ENCODE measurements at places on chromosomes 13 and 19. TPM values are rescaled to one million over a fixed set of nuclear protein-coding genes. Genes with fewer than 3 reads are reported as not detected.

Gene POSTN
- total RNA-seq = not detected

DNA sequence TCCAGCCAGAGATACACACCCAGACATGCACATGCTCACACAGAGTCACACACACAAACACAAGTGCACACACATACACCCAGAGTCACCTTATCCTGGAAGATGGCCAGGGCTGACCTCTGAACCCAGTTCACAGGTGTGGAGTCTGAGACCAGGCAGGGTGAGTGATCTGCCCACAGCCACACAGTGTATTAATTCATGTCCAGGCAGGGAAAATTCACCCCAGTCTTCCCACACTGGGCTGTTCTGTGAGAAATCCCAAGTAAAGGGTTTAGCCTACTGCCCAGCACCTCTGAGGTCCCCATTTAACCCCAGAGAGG lies 2.0 kb downstream of the POU2F2 start:
- DNase-seq = no peak

GRCh38 chr13:92804346-92804745 lies 422.3 kb upstream of the GPC6 start:
- DNase-seq = no peak

DNA sequence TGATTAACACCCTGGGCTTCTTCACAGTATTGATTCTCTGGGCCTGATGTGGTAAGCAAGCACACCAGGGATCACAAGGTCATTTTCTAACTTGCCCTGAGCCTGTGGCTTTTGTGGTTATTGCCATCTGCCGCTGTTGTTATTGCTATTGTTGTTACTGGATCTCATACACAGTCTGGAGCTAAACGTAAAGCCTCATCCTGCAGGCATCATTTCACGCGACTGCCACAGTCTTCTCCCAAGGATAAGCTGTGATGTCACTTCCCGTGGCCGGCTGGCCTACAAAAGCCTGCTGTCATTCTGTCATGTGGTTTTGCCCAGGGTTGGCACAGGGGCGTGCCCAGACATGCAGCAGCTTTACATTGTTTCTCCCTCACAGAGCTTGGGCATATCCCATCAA lies 154.0 kb upstream of the GPR12 start:
- peak; percentile 53 for DNase-seq

DNA sequence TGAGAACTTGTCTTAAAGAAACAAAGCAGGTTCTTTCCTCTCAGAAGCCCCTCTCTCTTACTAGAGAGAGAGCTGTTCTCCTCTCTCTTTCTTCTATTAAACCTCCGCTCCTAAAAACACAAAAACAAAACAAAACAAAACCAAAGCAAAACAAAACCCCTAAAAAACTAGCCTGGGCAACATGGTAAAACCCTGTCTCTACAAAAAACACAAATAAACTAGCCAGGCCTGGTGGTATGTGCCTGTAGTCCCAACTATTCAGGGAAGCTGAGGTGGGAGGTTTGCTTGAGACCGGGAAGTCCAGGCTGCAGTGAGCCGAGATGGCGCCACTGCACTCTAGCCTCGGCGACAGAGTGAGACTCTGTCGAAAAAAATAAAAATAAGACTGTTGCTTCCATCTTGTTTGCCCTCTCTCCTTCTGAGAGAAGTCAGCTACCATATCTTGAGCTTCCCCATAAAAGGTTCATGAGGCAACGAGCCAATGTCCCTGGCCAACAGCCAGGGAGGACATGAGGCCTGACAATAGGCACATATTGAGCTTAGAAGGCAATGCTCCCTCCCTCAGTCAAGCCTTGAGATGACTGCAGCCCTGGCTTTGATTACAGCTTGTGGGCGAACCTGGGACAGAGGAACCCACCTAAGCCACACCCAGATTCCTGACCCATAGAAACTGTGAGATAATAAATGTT lies 17.5 kb upstream of the FLT3 start:
- peak; percentile 49 for DNase-seq

Gene RASA3
- 24.9 TPM for total RNA-seq

- no peak for DNase-seq
Measured at GRCh38 chr13:32378012-32378411, 49.9 kb downstream of the N4BP2L1 start.

- no peak for DNase-seq
Measured at GRCh38 chr13:98224557-98224956, 47.5 kb upstream of the RNF113B start.

Gene ZNF729
- not detected for total RNA-seq

DNA sequence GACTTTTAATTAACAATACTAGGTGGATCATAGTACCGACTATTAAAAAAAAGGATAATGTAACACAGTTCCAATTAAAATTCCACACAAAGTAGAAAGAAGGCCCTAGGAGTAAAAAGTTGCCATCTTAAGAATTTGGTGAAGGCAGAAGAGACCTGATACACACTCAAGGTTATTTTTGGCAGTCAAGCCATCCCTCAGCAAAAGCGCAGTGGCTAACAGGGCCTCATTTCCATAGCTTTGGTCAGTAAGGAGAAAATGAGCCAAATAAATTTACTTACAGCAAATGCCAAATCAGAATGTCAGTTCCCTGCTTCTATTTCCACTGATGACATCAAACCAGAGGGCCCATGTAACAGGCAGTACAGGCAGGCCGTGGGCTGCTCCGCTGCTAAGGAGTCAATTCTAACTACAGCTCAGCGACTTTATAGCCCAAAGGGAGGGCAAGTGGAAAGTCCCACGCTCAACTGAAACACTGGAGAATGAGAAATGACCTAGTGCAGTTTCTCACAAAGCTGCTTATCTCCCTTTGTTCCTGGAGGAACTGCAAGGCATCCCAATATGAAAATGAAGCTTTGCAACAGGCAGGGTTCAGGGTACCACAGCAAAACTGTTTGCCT lies 6.3 kb downstream of the ARGLU1 start:
- DNase-seq = no peak

Gene TMPRSS9
- total RNA-seq = 0.31 TPM

GRCh38 chr13:66887088-66887487 lies 343.0 kb downstream of the PCDH9 start:
- no peak for DNase-seq

Gene DCT
- not detected for total RNA-seq

DNA sequence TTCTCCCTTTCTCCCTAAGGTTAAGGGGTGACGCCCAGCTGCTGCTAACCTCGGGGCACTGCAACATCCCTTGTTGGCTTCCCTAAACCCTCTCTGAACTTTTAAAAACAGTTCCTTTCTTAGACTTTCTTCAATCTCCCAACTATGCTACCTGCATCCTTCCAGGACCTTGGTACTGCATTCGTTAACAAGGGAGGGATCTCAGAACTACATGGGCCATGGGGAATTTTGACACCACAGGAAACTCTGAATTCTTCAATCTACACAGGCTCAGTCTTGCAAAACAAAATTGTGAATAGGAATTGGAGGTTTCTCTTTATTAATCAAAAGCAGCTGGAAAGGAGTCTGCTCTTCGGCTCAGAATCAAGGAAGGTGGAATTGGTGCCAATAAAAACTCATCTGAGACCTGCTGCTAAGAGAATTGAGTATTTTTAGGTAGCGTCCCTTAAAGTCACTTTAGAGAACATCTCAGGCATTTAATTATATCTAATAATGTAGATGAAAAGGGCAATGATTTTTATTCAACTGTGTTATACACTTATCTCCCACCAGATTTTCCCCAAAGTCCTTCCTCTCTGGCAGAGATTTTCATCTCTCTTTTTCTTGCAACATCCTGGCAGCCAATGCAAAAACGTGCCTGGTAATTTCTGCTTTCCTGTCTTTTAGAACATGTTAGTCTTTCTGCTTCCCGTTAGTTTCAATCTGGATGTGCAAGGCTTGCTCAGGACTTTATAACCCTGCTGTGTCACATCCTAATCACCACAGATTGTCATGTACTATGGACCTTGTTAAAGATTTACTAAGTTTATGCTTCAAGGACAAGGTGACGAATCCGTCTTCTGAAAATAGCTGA lies 69.1 kb upstream of the SLC15A1 start:
- peak; percentile 39 for DNase-seq

DNA sequence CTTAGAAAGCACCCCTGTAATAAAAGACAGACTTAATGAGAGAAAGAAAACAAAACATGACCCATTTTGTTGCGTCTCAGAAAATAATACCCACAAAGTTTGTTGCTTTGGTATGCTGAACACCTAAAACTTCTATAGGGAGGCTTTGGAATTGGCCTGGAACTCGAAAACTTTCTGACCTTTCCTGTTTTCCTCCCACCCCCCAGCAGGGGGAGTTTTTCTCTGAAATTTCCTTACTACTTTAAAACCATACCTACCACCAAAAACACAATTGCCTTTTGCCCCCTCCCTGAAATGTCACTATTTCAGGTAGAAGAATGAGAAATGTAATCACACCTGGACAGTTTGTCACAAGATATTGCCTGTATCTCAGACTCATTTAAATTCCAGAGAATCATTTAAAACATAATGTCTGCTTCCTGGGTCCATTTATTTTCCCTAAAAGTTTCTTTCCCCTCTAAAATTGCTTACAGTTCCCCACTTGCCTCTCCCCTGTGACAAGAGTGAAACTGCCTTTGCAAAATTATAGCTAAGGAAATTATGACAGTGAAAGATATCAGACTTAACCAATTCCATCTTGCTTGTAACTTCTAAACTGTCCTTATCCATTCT lies 2700.2 kb downstream of the PCDH9 start:
- peak; percentile 23 for DNase-seq

DNA sequence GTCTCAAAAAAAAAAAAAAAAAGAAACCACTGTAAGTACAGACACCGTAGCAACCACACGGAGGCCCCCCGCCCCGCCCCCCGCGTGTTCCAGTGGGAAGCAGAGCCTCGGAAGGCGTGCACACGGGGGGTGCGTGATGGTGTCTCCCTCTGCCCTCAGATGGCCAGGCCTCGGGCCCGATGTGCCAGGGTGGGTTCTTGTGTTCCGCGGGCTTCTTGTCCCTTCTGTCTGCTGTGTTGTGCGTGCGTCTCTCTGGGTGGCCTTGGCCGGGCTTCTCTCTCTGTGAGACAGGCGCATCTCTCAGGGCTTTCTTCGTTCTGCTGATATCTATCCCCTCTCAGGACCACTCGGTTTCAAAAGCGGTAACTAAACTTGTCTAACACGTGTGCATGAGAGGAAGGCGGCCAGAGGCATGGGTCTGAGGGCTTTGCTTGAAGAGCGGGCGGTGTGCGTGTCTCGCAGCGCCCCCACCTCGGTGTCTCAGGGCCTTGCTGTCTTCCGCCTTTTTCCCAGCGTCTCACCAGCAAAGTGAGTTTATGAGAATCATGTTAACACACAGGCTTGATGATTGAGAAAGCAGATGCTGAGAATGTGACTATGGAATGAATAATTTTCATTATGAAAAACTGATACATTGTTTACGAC lies 12.6 kb downstream of the ATP11A start:
- no peak for DNase-seq

GRCh38 chr19:9306443-9306842 lies 3.2 kb downstream of the ZNF699 start:
- DNase-seq = no peak

Gene CALR3
- 0.20 TPM for total RNA-seq

- peak; percentile 92 for DNase-seq
Measured at GRCh38 chr19:34220472-34221063, 33.8 kb upstream of the GARRE1 start.

DNA sequence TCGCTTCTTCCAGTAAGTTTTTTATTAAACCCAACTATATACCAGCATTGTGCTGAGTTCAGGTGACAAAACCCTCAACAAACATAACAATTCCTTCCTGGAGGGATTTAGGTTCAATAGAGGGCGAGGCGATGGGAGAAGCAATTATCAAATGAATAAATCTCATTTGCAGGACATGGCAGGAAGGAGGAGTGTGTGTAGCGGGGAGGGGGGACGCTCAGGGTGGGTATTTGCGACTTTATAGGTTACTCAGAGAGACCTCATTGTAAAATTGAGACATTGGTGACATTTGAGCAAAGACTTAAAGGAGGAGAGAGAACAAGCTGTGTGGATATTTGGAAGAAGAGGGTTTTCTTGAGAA lies 3.9 kb downstream of the C3 start:
- DNase-seq = no peak

DNA sequence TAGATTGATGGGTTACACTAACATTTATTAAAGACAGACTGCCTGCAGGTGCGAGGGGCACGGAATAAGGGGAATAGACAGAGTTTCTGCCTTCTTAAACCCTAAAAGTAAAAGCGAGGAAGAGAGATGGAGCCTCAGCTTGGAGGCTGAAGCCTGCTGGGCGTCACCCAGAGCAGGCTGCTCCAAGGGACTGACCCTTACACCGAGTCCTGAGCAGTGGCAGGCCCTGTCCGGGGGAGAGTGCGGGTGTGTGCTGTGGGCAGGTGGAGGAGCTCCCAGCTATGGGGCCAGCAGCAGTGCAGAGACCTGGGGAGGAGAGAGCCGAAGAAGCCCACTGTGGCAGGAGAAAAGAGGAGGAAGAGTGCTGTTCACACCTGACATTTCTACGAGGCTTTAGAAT lies 86.4 kb downstream of the SOX1 start:
- DNase-seq = no peak

DNA sequence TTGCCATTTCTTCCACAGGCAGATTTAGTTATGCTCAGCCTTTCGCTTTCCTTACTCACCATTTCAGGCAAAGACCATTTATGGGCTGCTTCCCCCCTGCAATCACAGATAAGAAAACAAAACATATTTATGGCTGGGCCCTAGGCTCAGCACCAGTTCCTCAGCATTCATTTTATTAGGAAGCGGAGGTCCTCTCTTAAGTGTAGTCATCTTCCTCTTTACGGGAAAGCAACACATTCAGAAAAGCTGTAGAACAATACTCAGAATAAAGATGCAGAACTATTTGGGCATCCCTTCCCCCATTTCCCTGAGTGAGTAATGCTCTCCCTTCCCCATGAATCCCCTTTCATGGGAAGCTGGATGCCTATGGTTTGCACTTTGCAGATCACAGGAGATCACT lies 27.9 kb downstream of the FLT1 start:
- no peak for DNase-seq

GRCh38 chr13:85544756-85545155 lies 254.5 kb downstream of the SLITRK6 start:
- no peak for DNase-seq

Gene TNFRSF19
- 0.03 TPM for total RNA-seq

Gene SKA3
- 22.6 TPM for total RNA-seq

DNA sequence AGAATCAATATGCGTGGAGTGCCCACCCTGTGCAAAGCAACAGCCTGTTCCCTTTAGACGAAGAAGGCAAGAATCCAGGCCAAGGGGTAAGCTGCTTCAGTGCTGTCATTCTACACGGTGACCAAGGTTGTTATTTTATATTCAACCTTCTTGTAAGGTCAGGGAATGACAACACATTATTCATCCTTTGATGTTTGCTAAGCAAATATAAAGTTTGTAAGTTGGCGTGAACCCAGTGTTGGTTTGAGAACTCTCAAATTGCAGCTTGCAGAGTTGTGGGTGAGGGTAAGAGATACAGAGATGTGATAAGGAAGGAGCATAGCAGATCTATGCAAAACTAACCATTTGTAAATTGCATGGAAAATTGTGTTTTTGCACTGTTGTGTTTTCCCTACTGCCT lies 436.7 kb downstream of the FGF9 start:
- DNase-seq = peak; percentile 42

Data from HT-29 (cell line).